G401 (cell line): ENCODE measurements at places on chromosomes 12 and 14. TPM values are rescaled to one million over a fixed set of nuclear protein-coding genes. Genes with fewer than 3 reads are reported as not detected.

SH2B3 gene
- 5.7 and 9.9 TPM in 2 replicates for total RNA-seq

GRIP1 gene
- total RNA-seq = 0.27 TPM in 1 of 2 replicates, not detected in the other

TCL1A gene
- not detected in 2 replicates for total RNA-seq

LRRK2 gene
- not detected in 2 replicates for total RNA-seq

SIX6 gene
- not detected in 2 replicates for total RNA-seq

CYP46A1 gene
- 0.86 and 3.0 TPM in 2 replicates for total RNA-seq

SMCO3 gene
- not detected in 2 replicates for total RNA-seq

CLMN gene
- not detected in 2 replicates for total RNA-seq

APOF gene
- total RNA-seq = not detected in 2 replicates

MEG3 gene
- total RNA-seq = 3.4 TPM in 1 of 2 replicates, not detected in the other

MSRB3 gene
- total RNA-seq = 132 and 147 TPM in 2 replicates

RPS6KL1 gene
- total RNA-seq = 31.0 and 33.7 TPM in 2 replicates

AQP5 gene
- total RNA-seq = not detected in 2 replicates

SPX gene
- total RNA-seq = 0.47 and 4.2 TPM in 2 replicates

STAB2 gene
- total RNA-seq = not detected in 2 replicates
